Myocyte (in vitro differentiated cells): ENCODE measurements at places on chromosomes 6 and 20.

- DNase-seq: no peak
Measured at GRCh38 chr6:13935190-13935880, 10.6 kb downstream of the RNF182 start.

DNA sequence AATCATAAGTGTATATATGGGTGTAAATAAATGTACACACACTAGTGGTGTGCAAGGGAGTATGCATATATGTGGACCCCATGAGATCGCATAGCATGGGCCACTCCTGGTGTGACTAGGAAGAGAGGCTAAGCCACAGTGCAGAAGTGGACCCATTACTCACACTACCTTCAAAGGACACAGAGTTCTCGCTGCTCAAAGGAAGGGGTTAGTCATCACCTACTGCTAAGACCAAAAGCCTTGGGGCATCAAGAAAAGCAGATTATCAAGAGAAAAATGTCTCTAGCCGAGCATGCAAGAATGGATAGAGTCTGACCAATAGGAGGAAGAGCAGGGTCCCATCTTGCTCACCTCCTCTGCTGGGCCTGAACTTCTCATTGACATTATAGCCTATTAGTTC is 195.5 kb downstream of the MAFB start:
- no peak for DNase-seq

DNA sequence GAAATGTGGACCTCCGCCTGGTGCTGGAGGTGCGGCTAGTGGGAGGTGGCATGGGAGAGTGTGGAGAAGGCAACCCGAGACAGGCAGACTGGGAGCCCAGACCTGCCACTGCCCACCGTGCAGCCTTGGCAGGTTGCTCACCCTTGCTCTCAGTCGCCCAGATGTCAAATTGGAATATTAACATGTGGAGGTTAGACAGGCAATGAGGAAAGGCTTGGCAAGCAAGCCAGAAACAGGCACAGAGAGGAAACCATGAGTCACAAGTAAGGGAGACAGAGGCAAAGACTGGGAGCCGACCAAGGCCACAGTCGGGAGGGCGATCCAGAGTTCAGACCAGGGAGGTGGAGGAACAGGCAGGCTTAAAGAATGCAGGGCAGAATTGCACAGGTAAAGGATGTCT is 178.2 kb downstream of the FOXC1 start:
- peak; percentile 11 for DNase-seq

DNA sequence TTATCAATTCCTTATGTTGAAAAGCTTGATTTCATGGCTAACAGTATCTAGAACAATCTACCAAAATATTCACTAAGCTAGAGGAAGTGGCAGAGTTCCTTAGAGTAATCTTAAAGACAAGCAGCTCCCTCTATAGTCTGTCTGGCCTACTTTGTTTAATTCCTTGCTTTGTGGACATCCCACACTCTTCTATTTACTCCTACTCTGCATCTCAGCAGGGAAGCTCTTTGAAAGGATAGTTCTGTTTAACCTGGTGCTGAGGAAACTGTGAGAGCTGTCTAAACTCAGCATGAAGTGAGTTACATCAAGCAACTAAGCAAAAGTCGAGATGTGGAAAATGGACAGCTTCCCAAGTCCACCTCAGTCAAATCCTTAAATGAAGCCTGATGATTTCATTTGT is 4.3 kb downstream of the REV3L start:
- peak; percentile 49 for DNase-seq

DNA sequence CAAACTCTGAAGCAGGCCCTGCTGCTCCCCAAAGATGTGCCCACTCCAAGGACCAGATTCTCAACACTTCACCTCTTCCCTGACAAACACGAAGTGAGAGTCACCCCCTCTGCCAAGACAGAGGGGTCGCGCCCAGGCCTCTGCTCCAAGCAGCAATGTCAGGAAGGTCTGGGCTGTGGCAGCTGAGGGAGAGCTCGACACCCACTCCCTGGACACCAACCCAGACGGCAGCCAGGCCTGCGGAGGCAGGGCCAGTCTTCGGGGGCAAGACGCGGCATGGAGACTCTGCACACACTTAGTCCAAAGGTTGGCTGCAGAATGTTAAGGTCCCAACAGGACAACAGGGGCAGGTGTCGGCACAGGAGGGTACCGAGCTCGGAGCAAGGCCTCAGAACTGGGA is 144.2 kb downstream of the DLL1 start:
- no peak for DNase-seq

DNA sequence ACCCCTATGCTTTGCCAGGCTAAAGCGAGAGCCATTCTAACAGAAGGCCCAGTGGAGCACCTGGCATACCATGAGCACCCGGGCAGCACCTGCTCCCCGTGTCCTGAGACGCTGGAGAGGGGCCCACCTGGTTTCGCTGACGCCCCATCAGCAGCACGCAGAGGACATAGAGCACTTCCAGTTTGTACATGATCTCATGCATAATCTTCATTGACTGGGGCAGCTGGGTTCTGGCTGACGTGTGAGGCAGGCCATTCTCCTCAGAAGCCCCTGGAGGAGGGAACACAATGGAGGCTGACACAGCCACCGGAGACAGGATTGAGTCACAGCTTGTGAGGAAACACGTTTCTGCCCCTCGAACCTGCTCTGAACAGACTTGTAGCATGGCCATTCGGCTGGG is 65.4 kb downstream of the MYH7B start:
- DNase-seq: peak; percentile 82

DNA sequence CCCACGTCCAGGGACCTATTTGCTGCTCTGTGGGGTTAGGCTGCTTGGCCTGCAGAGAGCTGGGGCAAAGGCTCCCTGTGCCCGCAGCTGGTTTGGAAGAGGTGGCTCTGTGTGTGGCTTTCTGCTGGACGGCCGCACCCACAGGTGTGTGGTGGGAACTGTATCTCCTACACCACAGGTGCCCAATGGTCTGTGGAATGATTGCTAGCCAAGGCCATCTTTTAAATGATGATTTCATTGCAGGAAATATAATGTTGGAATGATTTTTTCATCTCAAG is 178.4 kb downstream of the DLL1 start:
- no peak for DNase-seq

DNA sequence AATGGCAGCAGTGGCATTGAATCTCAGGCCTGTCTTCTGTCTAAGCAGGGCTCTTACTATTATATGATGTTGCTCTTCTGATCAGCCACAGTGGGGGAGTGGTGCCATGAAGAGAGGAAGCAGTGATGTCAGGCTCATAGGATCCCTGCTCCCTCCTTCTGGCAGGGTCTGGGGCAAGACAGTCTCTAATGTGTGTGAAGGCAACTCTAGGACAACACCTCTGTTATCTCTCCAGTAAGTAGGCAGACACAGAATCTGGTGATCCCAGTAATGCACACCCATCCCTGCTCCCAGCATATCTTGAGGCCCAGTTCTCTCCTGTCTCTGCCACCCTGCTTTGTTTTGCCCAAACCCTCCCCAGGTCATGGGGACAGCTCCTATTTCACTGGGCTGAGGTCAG is 8.8 kb downstream of the C20orf202 start:
- DNase-seq: no peak
